ENCODE measurements at places on chromosomes 5 and 9.
A peak's percentile ranks its signal among the peaks of the same experiment; 100 is the strongest.

DNA sequence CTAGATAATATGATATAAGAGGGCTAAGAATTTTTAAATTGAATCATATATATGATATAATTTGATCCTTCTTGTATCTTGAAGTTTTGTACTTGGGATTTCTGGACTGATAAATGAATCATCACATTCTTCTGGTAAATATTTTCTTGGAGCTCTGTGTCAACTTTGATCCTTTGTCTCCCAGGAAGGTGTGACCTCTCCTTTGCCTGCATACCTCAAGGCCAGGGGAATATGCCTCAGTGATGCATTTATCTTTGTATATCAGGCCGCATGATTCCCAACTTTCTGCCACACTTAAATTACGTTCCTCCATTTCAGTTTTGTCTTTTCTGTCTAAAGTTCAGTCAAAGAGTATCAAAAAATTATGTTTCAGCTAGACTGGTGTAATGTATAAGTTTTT, 101.2 kb downstream of the NLN start:
- DNase-seq: no peak

DNA sequence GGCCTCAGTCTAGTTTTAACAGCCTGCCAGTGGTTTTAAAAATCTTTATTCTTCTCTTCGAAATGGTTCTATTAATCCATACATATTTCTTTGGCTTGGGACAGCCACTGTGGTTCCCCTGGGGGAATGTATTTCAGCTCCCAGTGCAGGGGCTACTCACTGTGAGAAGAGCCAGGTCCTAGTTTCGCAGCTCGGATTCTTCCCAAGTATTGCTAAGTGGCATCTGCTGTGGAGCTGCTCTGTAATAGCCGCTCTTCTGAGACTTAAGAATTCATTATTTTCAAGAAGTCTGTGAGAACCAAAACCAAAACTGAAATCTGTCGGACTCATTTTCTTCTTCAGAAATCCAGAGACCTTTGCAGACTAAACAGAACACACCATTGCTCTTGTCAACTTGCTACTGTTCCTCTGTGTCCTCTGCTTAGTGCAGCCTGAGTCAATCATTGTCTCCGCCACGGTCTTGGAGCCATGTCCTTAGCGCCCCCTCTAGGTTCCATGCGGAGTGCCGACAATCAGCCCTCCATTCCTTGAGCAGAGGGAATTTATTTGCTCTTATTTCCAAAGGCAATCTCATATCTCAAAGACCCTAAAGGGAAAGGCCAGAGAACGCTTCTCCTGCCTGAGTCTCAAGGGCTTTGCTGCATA, 478.2 kb downstream of the SPATA31D1 start:
- no peak for DNase-seq

- DNase-seq: peak; percentile 75
These were observed 15.4 kb upstream of the PTGS1 start for GRCh38 chr9:122355336-122355875.

DNA sequence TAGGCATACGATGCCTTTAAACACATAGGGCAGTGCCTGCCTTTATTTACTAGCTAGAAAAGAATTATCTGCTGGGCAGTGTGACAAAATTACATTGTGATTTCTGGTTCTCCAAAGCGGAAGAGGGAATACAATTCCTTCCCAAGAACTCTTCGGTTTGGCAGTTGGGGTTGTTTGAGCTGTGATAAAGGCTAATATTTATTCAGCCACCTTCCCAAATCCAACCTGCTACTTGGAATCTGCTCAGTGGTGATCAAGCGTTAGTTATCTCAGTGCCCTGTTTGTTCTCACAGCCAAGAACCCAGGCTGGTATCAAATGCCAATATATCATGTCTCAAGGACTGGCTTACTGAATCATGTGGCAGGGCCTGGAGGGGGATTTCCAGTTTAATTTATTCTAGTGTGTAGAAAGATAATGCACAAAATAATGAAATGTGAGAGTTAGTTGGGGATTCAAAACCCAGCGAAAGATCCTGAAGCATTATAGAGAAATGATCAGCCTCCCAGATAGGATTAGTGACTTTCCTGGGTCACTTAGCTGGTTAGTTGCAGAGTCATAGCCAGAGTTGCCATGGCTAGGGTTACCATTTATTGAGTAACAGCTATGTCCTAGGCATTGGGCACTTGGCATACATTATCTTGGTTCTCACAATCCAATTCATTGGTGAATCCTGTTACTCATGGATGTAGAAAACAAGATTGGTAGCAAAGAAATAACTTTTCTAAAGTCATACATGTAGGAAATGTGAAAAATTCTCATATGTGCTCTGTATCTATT, 457.0 kb upstream of the KLF4 start:
- DNase-seq: peak; percentile 12

- no peak for DNase-seq
These were observed 32.1 kb upstream of the LMNB1 start for GRCh38 chr5:126744836-126745235.

DNA sequence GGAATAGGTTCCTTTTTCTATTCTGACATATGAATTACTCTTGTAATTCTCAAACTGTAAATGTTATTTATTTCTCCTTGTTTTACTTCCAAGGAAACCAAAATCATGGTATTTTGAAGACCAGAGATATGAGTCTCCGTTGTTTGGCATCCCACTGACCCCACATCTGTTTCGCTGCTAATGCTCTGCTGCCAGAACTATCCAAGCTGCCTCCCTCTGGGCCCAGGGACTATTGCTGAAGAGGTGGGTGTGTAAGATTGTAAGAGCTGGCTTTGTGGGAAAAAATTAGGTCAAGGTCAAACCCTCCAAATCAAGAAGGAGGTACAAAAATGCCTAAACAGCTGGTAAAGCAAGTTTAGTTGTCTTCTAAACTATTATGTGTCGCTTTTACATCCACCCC, 129.4 kb upstream of the MYO10 start:
- no peak for DNase-seq

- DNase-seq: no peak
These were observed 52.9 kb upstream of the ANGPTL2 start for GRCh38 chr9:127175319-127175715.

DNA sequence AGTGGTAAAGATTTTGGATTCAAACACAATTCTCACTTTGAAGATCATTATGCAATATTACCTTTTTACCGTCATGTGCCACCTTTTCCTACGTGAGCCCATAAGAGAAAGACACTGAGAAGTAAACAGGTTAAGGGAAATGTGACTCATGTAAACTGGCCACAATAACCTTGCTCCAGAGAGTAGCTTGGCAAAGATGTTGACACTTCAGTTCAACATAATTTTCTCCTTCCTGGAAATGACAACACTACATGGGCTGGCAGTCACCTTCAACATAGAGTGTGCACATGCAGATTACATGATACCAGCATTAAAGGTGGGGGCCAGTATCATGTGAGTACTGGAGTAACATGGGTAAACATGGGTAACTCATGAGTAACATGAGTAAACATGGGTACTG, 141.9 kb downstream of the CDK5RAP2 start:
- DNase-seq: peak; percentile 48

DNA sequence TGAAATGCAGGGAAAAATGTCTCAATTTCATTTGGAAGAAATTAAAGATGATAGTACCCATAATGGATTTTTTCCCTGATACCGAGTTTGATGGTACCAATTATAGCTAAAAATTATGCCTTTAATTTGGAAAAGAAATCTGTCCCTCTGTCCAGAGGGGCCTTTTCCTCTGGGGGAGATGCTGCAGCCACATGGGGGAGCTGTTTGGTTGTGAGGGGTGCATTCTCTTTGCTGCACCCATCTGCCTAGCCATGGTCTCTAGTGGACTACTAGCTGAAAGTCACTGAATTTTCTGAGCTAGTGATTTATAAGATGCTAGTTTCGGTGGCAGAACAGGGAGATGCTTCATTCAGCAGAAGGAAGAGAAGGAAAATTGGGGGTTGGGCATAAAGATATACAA, 9.6 kb downstream of the SEC61B start:
- peak; percentile 40 for DNase-seq

DNA sequence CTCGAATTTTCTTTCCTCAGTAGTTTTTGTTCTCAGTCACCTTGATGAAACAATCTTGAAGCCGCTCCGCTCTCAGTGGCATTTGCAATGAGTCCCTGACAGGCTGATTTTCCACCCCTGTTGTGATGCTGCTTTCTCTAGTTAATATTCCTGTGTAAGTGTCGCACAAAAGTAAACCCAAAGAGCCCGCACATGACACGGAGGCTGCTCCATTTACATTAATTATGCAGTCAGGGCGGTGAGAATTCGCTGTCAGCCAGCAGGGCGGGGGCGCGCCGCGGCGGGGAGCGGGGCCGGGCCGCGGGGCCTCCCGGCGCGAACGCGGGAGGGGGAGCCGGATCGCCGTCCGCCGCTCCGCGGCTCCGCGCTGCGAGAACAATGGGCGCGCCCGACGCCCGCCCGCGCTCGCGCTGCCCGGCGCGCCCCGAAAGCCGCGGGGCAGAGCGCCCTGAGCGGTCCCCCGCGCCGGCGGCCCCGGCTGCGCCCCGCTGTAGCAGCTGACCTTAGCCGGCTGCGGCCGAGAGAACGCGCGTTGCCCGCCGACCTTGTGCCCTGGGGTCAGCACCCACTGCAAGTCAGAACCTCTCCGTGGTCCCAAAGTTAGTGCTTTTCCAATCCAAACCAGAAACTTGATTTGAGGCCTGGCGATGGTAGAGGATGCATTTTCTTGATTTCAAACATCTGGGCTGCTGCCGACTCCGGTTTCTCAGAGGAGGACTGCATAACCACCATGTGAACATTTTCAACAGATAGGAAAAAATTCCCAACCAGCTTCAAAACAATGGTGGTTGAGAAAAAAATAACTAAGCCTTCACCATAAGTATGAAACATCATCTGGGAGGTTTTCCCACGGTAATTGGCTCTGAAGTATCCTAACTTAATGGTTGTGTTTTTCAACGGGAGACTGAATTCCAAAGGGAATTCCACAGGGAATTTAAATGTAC, 142.6 kb downstream of the PBX3 start:
- DNase-seq: peak; percentile 15

DNA sequence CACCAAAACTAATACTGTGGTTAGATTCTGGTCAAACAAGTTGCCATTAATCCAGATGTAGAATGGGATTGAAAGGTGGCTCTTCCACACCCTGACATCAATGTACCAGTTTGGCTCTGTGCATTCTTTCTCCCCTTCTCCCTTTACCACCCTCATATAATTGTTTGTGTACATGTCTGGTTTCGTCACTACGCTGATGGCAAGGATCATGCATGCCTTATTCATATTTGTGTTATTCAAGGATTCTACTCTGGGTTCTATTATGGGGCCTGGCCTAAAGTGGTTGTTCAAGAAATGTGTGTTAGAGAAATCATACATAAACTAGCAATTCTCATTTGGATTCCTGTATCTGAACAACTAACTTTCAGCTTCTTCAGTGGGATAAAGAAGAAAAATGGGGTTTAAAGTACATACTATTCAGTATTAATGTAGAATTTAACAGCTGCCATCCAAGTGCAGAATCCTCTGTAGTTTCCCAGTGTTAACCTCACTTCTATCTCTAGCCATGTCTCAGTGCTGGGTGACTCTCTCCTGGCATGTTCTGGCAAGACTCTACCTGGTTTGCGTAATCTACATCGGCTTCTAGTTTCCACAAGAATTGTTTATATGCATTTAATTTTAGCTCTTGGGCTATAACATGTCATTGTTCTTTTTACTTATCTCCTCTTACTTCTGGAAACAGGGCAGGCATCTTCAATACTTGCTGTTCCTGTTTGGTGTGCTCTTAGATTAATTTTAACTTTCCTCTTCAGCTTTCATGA, 27.9 kb upstream of the CDKN2B start:
- DNase-seq: no peak

GRCh38 chr5:78896132-78896531, 89.0 kb downstream of the ARSB start:
- peak; percentile 48 for DNase-seq

DNA sequence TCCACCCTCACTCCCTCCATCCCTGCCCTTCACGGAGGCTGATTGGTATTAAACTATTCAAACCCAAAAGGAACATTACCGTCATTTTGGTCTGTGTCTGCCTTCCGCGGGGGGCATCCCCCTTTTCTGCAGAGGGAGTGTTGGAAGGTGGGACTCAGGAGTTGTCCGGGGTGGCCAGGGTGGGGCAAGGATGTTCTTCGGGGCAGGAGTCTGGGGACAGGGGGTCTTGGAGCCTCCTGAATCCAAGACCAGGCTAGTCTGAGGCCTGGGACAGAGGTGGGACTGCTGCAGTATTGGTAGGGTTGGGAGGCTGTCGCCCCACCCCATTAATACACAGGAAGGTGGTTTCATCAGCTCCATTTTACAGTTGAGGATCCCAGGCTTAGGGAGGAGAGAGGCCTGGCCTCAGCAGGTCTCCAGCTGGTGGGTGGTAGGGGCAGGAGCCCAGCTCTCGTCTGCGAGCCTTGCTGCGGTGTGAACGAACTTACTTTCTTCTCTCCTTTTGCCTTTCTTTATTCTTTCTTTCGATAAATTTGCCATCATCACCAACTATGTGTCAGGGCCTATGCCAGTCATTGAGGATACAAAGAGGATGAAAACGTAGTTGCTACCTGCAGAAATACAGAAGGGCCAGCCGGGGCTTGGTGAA, 33.8 kb downstream of the DAB2IP start:
- DNase-seq: no peak

GRCh38 chr5:83015676-83016075, 61.5 kb downstream of the TMEM167A start:
- no peak for DNase-seq

GRCh38 chr5:154214371-154215106, 24.0 kb downstream of the GALNT10 start:
- peak; percentile 57 for DNase-seq

- no peak for DNase-seq
These were observed 57.9 kb downstream of the LRRTM2 start for GRCh38 chr5:138817241-138817640.

Data from inflammatory macrophage treated with lipopolysaccharide for 4 hours (primary cell).